HepG2 (cell line): ENCODE measurements at places on chromosomes 13 and 19. TPM values are rescaled to one million over a fixed set of nuclear protein-coding genes. Genes with fewer than 3 reads are reported as not detected.

DNA sequence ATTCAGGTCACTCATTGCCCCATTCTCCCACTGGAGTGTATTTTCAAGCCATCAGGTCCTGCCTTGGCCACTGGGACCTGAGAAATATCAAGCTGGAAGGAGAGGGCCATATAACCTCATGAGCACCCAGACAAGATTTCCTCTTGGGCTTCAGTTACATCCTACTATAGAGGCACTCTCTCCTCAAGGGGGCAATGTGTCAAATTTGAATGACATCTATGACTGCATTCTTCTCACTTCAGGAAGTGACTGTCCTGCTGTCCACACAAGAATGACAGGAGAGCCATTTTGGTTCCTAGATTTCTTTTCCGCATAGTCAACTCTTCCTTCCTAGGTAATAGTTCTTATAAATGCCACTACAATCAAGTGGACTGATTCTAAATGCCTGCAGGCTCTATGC is 416.2 kb downstream of the DIAPH3 start:
- DNase-seq = peak; percentile 15

DNA sequence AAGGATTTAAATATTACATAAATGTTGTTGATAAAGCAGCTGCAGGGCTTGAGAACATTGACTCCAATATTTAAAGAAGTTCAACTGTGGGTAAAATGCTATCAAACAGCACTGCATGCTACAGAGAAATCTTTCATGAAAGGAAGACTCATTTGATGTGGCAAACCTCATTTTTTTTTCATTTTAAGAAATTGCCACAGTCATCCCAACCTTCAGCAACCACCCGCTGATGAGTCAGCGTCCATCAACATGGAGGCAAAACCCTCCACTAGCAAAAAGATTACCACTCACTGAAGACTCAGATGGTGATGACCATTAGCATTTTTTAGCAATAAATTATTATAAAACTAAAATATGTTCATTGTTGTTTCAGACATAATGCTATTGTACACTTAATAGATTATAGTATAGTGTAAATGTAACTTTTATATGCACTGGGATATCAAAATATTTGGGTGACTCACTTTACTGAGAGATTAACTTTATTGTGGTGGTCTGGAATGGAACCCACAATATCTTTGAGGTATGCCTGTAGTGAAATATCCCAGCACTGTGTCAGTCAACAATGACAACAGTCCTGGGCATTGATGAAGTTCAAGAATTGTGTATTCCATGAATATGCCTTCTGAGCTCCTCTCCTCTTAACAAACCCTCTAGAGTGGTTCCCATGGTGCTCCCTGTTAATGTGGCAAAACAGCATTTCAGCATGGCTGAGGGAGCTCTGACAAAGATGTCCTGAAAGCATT is 52.4 kb upstream of the SOX21 start:
- no peak for DNase-seq

GRCh38 chr19:1230783-1231489 is 6.9 kb downstream of the CBARP start:
- no peak for DNase-seq

DNA sequence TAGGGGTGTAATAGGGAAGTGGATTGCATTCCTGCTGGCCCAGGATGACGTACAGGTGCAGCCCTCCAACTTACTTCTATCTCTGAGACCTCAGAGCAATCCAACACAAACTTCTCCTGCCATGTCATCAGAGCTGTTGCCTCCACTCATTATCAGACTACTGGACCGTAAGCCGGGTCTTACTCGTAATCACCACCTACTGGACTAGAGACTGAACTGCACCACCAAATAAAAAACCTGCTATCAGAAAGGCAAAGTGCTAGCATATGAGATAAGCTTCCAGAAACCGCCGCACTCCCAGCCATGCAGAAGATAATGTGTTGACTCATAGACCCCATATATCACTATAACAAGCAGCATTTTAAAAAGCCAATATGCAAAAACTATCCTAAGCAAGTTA is 102.0 kb downstream of the SLITRK1 start:
- peak; percentile 27 for DNase-seq

DNA sequence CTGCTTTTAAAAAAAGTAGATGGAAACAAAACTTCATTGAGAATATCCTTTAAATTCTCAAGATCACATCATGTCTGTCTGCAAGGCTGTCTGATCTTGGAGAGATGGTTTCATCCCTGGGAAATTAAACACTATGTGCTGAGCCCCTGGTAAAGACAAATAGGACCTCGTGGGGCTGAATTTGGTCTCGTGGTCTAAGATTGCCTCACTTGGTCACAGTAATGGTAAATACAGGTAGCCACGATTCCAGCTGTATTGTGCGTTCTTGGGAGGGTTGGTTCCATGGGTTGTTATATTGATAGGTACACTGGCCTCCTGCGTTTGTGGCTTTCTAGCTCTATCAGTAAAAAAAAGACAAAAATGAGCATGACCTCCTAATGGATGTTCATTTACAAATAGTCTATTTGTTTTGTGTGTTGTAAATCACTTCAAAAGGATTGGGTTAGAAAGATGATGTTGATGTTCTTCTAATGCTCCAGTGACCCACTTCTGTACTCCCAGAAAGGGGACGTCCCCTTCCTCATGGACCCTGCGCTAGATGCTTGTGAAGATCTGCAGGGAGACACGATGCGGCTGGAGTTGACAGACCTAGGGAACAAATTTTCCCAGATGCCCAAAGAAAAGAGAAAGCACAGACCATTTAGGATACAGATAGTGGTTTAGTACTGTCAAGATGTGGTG is 1.8 kb downstream of the CEBPG start:
- DNase-seq = no peak

DNA sequence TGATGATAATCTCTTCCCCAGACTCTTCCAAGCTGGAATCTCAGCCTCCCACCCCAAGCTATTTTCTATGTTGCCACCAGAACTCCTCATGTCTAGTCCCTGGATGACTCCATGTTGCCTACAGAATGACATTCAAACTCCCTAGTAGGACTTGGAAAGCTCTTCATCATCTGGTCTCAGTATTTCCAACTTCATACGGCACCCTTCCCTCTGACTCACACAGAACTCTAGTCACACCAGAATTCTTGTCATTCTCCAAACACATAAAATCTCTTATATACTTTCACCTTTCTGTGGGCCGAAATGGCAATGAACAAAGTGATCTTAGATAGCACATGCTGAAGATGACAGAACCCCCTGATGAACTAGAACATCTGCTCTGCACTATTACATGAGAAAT is 86.2 kb downstream of the CAB39L start:
- no peak for DNase-seq

- peak; percentile 70 for DNase-seq
These were observed 23.1 kb upstream of the COG3 start for GRCh38 chr13:45441633-45442032.

PCSK4 gene
- 2.7 and 3.1 TPM in 2 replicates for polyA plus RNA-seq

FAAP24 gene
- 1.5 and 2.3 TPM in 2 replicates for polyA plus RNA-seq
